NCI-H2081 treated with DMSO at 0.1 percent for 48 hours (cell line): ENCODE measurements at places on chromosomes 4 and X.

DNA sequence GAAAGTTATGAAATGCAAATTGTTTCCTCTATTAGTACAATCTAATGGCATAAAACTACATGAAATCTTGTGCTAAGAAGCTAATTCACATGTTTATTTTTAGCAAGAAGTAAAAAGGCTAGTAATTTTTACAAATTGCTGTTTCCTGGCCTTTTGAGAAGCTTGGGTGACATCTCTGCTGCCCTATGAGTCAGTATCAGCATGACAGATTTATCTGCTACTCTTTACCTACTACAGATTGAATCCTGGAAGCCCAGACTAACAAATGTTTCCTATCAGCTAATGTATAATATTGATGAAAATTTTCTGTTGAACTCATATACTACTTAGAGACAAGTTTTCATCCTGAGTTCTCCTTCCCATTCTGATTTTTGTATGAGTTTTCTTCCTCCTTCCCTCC is 232.4 kb downstream of the DCTD start:
- no peak for DNase-seq

DNA sequence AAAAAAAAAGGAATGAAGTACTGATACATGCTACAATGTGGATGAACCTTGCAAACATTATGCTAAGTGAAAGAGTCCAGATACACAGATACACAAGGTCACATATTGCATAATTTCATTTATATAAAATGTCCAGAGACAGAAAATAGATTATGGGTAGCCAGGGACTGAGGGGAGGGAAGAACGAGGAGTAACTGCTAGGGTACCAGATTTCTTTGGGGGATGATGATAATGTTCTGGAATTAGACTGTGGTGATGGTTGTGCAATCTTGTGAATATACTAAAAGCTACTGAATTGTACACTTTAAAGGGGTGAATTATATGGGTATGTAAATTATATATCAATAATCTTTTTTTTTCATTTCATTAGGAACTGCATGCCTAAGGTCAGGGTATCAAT is 20.8 kb upstream of the AP1AR start:
- DNase-seq, result no peak

GRCh38 chr4:166128403-166128802 is 255.4 kb downstream of the TLL1 start:
- DNase-seq, result no peak

DNA sequence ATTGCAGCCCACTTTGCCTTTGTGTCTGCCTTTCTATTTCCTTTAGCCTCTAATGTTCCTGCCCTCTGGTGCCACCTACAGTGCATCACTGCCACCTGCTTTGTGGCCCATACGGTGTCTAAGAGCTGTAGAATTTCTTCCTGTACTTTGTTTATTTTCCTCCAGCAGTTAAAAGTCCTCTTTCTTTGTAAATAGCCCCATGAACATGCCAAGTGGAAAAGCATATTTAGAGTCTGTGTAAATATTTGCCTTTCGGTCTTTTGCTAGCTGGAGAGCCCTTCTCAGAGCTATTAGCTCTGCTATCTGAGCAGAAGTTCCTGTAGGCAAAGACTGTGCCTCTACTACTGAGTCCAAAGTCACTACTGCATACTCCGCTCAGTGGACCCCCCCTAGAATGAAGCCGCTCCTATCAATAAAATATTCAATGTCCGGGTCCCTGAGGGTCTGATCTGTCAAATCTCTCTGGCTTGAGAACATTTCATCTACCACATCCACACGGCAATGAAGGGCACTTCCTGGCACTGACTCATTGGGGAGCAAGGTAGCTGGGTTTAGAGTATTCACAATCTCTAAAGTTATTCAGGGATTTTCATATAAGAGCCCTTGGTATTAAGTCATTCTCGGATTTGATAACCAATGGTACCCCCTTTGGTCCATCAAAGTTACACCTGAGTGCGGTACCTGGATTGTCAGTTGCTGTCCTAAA is 36.3 kb downstream of the SULT1E1 start:
- DNase-seq, result no peak

DNA sequence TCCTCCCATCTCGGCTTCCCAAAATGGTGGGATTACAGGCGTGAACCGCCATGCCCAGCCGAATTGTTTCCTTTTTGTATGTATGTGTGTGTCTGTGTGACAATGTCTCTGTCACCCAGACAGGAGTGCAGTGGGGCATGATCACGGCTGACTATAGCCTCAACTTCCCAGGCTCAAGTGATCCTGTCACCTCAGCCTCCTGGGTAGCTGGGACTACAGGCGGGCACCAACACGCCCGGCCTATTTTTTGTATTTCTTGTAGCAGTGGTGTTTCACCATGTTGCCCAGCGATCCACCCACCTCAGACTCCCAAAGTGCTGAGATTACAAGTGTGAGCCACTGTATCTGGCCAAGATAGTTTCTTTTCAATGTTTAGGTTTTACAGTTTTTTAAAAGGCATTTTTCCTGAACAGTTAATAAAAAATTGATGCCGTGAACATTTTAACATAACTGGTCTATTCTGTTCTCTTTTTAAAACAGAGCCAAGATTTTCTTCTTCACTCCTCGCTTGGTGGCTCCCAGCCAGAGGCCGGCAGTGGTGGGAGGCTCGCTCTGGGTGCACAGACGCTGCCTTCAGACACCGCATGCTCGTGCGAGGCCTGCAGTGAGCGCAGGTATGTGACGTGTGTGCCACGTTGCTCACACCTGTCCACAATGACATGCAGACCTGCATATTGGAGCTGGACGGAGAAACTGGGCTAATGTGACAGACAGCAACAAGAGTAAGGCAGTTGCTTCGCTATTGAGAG is 88.5 kb downstream of the FAM193A start:
- no peak for DNase-seq

GRCh38 chr4:108094923-108095482 is 73.7 kb downstream of the LEF1 start:
- no peak for DNase-seq

- DNase-seq, result no peak
These were observed 748.2 kb upstream of the ATOH1 start for GRCh38 chr4:93080316-93080715.
